NCI-H446 (cell line): ENCODE measurements at places on chromosomes 5 and 9.

GRCh38 chr9:111411266-111411665, 72.9 kb downstream of the ECPAS start:
- DNase-seq, result no peak

GRCh38 chr9:124010303-124010664, 1.3 kb upstream of the LHX2 start:
- DNase-seq, result no peak

DNA sequence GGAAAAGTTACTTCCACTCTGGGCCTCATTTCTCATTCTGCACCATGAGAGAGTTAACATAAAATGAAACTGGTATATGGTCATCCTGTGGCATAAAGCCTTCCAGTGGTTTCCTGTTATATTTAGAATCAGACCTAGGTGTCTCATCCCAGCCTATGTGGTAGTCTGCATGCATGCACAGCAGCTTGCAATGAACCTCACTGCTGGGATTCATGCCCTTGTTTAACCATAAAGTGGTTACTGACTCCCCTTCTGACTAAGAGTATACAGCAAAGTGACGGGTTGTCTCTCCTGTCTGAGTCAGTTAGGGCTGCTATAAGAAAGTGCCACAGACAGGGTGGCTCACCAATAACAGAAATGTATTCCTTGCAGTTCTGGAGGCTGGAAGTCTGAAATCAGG, 14.7 kb upstream of the TDRD7 start:
- no peak for DNase-seq

DNA sequence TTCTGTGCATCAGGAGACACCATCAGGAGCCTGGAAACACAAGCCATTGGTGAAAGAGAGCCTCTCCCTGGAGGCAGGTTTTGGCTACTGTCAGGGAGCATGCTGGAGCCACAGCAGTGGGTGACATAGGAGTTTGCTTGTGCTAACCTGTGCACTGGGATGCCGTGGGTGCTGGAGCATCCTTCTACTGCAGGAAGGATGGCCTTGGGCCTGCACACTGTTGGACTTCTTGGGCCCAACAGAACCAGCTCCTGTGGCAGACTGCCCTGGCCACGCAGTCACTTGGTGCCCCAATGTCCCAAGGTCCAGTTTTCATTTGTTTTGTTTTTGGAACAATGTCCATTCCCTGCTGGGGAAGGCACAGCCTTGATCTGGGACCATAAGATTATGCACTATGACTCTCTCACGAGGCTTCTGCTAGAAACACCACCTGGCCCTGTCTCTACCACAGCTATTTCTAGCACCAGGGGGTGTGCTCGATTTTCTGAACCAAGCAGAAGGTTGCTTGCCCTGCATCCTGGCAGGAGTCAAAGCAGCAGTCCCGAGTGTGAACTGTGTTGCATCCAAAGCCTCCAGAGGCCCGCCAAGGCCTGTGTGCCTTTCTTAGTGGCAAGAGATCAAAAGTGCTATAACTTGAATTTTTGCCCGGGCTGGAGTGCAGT, 5.5 kb upstream of the LTC4S start:
- no peak for DNase-seq

DNA sequence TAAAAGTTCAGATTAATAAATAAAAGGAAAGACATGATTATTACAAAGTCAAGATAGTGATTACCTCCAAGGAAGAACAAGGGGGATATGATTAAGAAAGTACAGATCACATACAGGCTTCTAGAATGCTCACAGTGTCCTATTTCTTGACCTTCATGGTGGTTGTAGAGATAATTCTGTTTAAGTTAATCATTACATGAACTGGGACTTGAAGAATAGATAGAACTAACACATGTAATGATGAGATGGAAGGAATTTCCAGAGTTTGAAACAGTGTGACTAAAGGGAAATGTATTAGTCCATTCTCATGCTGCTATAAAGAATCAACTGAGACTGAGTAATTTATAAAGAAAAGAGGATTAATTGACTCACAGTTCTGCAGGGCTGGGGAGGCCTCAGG, 72.7 kb downstream of the LURAP1L start:
- DNase-seq, result no peak
